Stimulated activated CD4-positive, alpha-beta T cell treated with anti-CD3 and anti-CD28 coated beads, Interleukin-1b, Interleukin-23, amount 100 ng/mL, for 24 hours (primary cell): ENCODE measurements at places on chromosomes 2 and 18.

- no peak for DNase-seq
Observed at GRCh38 chr2:177430411-177430810, 37.8 kb downstream of the AGPS start.

- no peak for DNase-seq
Observed at GRCh38 chr2:219059725-219060682, 717 bp downstream of the IHH start.

DNA sequence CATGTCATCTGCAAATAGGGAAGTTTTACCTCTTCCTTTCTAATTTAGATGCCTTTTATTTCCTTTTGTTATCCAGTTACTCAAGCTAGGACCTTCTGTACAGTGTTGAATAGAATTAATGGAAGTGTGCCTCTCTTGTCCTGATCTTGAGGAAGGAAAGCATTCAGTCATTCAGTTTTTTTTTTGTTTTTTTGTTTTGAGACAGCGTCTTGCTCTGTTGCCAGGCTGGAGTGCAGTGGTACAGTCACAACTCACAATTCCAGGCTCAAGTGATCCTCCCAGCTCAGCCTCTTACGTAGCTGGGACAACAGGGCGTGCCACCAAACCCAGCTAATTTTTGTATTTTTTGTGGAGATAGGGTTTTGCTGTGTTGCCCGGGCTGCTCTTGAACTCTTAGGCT is 203.9 kb upstream of the ALPP start:
- DNase-seq, result no peak

DNA sequence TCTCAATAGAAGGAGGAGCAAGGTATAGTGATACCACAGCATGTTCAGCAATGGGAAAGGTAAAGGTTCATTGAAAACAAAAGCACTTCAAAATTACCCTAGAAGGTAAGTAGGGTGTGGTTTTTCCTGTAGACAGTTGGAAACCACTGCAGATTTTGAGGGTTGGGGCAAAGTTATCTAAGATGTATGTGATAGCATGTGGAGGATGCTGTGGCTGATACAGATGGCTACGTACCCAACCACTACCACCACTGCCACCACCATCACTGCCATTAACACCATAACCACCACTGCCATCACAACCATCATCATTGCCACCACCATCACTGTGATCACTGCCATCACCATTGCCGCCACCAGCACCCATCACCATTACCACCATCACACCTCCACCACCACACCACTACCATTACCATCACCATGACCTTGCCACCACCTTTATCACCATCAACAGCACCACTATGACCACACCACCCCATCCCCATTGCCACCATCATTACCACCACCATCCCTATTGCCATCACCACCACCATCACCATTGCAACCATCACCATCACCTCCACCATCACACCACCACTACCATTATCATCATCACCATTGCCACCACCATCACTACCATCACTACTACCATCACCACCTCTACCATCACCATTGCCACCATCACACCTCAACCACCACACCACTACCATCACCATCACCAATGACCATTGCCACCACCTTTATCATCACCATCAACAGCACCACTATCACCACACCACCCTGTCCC is 3.7 kb downstream of the TMSB10 start:
- no peak for DNase-seq

DNA sequence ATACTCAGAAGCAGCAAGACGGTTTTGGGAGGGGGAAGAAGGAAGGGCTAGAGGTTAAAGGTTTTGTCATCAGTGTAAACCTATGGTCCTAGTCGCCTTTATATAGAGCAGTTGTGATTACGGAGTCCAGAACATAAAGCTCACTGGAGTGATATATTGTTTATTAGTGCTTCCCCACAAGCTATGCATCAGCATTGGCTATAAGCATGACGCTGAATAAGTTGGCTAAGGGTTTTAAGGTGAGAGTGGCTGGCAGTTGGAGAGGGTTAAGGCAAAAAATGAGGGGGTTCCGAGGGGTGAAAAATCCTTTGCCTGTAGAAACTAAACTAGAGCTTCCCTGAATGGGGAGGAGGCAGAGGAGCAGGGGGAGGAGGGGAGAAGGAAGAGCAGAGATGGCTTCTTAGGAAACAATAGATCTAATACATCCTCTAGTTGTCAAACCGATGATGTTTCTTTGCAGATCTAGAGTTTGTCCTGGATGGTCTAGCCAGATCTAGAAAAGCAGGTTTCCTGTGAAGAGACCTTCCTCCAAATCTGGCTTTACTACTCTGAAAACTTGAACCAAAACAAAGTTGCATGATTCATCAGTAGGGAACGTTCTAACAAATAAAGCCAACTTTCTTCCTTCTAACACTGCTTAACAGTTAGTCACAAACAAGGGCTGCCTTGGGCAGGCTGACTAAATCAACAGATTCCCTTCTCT is 2.5 kb downstream of the KLF7 start:
- DNase-seq, result no peak

DNA sequence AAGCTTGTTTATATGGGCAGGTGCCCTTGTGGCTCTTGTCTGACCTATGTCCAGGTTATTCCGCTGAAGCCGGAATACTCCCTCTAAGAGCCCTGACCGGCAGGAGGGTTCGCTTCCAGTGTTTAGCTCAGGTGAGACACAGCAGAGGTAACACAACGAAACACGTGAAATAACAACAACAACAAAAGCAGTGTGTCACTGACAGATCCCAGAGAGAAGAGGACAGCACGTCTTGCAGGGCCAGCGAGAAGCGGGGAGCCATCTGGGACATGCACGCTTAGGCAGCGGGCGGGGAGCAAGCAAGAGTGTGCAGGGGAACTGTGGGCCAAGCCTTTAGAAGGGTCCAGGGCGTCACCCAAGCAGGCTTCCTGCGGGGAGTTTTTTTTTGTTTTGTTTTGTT is 17.1 kb upstream of the ZDBF2 start:
- no peak for DNase-seq
